ENCODE measurements at places on chromosomes 7 and 10.

- no peak for DNase-seq
These were observed 75.8 kb downstream of the PRKCQ start for GRCh38 chr10:6504296-6504695.

DNA sequence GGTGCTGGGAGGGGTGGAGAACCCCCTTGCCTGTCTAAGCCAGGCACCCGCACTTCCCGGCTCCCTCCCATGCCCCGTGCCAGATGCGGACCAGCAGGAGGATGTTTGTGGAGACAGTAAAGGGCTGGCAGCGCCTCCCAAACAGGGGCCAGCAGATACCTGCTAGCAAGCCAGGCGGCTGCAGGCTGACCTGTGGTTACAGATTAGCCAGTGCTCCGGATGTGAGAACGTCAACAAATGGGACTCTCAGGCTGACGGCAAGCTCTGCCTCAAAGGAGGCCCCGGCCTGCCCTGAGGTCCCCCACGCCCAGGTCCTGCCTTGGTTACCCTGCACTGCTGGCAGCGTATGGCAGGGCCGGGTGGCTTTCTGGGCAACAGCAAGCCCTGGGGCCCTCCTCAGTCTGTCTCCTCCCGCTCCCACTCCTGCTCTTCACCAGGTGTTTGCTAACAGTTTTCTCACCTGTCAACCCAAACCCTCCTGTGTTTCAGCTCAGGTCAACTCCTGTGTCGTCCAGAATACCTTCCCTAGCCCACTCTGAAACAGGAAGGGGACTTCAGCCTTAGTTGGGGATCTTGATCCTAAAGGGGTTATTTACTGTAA, 85.4 kb downstream of the NEURL1 start:
- DNase-seq, result no peak

DNA sequence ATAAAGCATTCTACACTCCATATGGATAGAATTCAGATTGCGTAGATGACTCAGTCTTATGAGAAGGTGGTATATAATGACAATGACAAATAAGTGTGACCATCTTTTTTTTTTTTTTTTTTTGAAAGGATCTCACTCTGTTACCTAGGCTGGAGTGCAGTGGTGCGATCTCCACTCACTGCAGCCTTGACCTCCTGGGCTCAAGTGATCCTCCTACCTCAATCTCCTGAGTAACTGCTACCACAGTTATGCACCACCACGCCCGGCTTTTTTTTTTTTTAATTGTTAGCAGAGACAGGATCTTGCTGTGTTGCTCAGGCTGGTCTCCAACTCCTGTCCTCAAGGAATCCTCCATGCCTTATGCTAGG, 43.2 kb upstream of the NRP1 start:
- no peak for DNase-seq

GRCh38 chr7:33873518-33873917, 31.8 kb upstream of the BMPER start:
- no peak for DNase-seq

DNA sequence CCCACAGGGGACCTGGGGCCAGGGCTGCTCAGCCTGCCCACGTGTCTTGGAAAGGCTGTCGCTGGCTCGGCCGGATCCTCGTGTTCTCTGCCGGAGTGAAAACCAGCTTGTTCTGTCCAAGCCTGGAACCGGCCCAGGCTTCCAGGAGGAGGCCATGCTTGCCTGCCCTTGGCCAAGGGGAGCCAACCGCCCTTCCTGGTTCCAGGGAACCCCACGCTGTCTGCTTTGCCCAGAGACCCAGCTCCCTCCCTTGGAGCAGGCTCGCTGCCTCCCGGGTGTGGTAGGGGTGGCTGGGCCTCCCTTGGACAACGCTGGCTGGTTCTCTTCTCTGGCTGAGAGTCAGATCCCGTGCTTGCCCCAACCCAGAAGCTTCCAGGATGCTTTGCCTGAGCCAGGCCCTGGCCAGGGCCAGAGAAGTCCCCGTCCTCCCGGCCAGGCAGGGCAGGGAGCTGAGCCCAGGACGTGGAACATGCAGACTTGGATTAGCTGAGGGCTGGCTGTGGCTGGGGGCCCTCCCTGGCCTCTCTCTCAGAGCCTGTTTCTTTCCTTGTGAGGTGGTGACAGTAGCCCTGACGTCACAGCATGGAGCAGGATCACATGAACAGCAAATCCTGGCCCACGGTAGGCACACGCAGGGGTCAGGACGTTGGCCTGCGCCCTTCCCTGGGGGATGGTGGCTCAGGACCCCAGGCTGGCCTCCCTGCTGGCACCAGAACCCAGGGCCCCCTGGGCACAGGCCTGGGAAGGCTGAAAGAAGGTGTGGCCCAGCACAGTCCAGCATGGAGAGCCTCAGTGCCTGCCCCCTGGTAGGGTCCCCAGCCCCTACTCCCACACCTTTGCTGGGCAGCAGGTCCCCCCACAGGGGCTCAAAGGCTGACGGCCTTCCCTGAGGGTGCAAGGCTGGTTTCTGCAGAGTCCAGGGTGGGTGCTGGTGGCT, 67.5 kb downstream of the PWWP2B start:
- DNase-seq, result peak; percentile 36

GRCh38 chr7:73504920-73505319, 17.2 kb downstream of the BAZ1B start:
- DNase-seq, result no peak

- DNase-seq, result peak; percentile 65
These were observed 748 bp downstream of the PHTF2 start for GRCh38 chr7:77799078-77799964.

- DNase-seq, result no peak
These were observed 1226.4 kb downstream of the XPNPEP1 start for GRCh38 chr10:108696792-108697477.
